T-cell (primary cell): ENCODE measurements at places on chromosomes 6 and 20.

- no peak for DNase-seq
Measured at GRCh38 chr6:81624453-81624852, 128.0 kb downstream of the TENT5A start.

- DNase-seq = no peak
Measured at GRCh38 chr20:45592574-45593189, 13.6 kb upstream of the WFDC8 start.

- no peak for DNase-seq
Measured at GRCh38 chr20:20342066-20342465, 25.8 kb upstream of the INSM1 start.

GRCh38 chr6:151112130-151112529 is 127.6 kb upstream of the AKAP12 start:
- DNase-seq = no peak

GRCh38 chr6:26105109-26105730 is 18.0 kb downstream of the HFE start:
- DNase-seq = no peak

GRCh38 chr6:17600527-17601385 is 654 bp downstream of the FAM8A1 start:
- DNase-seq = peak; percentile 31

DNA sequence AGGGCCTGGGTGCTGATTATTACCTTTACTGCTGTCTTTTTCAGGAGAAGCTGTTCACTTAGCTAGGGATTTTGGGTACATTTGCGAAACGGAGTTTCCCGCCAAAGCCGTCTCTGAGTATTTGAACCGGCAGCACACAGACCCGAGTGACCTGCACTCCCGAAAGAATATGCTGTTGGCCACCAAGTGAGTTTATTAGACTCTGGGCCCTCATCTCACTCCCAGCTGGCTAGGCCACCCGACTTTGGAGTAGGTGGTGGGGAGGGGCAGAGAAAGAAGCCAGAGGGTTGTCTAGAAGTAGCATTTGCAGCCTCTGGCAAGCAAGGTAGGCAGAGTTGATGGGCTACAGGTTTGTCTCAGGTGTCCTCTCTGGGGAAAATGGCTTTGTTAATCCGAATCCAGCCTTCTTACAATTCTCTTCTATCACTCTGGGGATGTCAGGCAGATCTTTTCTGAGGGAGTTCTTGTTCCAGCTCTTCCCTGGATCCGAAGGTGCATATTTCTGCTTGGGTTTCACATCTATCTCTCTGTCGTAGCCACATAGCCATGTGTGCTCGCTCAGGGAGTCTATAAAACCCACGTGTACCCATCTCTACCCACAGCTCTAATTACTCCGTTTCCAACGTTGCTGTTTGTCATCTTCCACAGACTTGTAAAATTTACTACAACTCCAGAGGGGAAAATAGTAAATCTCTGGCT is 21.6 kb downstream of the TFAP2B start:
- no peak for DNase-seq

- no peak for DNase-seq
Measured at GRCh38 chr6:30263734-30264133, 50.5 kb upstream of the TRIM26 start.

- no peak for DNase-seq
Measured at GRCh38 chr6:51118792-51119191, 300.1 kb downstream of the TFAP2B start.

DNA sequence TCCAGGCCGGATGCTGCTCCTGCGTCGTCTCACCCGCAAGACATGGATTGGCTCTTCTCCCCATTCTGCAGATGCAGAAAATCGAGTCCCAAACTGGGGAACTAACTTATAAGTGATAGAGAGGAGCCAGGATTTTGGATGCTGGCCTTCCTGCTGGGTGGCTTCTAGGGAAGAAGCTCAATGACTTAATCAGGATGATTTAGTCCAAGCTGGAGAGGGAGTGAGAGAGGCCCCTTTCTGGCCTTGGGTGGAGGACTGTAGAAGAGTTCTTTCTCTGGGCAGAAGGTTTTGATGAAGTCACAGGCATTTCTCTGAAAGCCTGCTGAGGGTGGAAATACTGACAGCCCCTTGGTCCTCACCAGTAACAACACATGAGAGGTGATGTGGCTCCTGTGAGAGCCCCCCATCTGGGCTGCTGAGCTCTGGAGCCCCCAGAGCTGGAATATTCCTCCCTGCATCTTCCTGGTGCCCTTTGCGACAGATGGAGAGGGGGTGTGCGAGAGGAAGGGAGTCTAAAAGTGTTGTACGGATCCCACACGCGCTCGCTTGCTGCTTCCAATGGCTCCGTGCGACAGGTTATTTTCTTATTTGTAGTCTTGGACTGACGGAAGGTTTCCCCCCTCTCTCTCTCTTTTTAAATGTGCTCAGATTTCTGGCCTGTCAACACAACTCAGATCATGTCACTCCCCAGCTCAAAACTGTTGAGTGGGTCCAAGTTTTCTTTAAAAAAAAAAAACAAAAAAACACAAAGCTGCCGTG is 3.5 kb downstream of the SIRPA start:
- DNase-seq = no peak

GRCh38 chr6:84172574-84172973 is 54.9 kb downstream of the CEP162 start:
- no peak for DNase-seq

DNA sequence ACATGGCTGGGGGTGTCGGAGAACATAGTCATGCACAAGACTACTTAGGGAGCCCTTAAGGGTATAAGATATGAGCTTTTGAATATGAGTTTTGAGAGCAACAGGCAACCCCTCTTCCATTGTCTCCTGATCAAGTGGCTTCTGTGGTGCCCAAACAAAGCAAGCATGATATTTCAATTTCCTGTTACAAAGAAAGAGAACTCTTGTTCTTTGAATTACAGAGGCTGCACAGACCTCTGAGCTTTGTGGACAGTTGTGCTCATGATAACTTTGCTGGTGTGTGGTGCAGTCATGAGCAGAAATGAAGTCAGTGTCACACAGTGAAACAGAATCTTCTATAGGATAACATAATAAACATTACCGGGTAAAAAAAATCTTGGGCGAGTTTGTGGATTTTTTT is 66.8 kb upstream of the THEMIS start:
- no peak for DNase-seq

- no peak for DNase-seq
Measured at GRCh38 chr6:151804585-151805285, 2.7 kb upstream of the ESR1 start.

GRCh38 chr6:71979911-71980310 is 93.6 kb downstream of the RIMS1 start:
- DNase-seq = no peak

DNA sequence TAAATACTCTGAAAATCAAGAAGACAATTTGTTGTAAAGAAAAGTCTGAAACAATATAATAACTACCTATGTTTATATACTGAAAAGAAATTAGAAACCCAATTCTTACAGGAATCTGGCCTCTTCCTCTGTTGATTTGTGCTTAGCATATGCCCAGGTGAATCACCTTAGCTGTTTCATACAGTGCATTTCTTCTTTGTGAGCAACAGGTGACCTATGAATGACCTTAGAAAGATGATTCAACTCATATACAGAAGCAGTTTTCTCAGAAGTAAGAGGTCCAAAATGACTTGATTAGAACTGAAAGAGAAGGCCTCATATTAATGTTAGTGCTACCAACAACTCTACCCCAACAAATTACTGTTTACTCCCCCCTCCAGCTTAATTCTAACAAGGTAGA is 419.5 kb upstream of the ID4 start:
- DNase-seq = no peak

- no peak for DNase-seq
Measured at GRCh38 chr6:161949531-161949930, 675.7 kb upstream of the AGPAT4 start.

DNA sequence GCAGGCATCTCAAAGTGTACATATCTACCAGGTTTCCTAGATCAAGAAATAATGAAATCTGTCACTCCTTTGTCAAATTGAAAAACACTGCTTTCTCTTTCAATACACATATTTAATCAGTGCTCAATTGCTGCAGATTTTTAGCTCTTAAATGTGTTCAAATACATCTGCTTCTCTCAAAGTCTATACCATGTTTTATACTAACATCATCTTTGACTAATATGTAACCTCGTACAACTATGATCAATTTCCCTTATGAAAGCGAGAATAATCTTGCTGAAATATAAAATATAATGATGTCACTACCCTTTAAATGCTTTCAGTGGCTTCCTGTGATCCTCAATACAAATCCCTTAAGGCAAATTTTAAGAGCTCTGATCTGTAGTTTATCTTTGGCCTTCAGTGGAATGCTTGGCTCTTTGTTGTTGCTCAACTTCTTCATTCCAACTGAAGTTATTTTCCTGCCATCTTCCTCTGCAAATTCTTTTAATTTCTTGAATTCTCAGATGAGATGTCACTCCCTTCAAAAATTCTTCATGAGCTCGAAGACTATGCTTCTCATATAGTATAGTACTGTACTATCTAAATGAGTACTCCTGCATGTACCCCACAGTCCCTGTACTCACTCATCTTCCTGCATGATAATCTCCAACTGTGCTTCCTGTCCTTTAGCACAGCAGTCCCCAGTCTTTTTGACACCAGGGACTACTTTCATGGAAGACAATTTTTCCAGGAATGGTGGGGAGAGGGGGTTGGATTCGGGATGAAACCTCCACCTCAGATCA is 545.1 kb upstream of the GJE1 start:
- no peak for DNase-seq

GRCh38 chr6:15378866-15379265 is 133.0 kb downstream of the JARID2 start:
- DNase-seq = no peak

DNA sequence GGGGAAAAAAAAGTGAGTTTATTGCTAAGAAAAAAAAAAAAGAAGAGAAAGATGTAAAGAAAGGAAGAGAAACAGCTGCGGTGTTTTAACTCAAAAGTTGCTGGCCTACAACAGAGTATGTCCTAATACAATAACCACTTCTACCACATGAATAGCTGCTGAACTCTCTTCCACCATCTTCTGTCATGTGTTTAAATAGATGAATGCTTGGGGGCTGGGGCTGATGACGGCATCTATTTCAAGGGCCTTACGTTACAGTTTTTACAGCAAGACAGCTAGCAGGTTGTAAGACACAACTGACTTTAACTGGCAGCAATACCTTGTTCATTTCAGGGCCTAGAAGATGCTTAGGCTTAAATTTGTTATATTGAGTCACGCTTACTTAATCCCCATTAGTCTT is 50.4 kb downstream of the MAP3K7 start:
- no peak for DNase-seq

DNA sequence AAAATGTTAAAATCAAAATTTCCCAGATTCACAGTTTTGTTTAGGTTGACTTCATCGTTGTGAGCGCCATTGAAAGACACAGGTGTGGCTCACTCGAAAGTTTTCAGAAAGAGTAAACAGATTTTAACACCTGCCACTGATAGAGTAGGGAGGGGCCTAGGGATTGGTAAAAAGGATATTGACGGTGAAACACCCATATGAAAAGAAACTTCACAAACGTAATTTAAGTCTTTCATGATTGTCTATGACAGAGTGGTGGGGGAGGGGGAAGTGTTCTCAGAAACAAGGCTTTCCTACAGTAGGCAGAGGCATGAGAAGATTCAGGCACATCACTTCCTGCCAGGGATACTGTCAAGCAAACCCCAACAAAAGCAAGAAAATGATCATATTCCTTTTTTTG is 101.4 kb downstream of the PERP start:
- peak; percentile 16 for DNase-seq

DNA sequence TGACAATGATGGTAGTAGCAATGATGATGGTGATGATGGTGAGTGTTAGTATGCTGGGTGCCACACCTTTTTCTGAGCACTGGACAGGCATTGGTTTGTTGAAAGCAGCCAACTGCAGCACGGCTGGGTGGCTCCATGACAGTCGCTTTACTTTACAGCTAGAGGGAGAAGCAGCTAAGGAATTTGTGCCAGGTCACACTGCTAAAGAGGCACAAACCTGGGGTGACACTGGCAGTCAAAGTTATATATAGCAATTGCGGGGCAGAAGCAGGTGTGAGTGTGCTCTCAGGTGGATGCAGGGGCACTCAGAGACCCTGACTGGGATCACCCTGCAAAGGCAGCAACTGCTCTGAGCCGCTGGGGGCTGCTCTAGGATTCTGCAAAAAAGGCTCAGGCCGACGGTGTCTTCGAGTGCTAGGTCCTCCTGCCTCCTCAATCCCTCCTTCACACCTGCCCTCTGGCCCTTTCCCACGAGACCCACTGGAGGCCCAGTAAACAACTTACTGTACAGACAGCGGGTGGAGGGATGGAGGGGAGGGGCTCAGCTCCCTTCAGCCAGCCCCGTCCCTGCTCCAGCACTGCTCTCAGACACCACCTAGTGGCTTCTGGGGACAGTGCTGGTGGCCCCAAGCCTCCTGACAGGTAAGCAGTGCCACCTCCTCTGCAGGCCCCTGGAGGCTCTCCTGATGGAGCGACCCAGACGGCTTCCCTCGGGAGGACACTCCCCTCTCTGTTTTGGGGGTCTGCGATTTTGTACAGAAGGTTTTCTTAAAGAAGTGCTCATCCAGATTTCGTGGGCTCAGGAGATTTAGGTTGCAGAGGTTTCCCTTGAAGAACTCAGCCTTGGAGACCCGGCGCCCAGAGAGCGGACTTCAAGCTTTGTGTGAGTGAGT is 4.4 kb upstream of the RPS21 start:
- peak; percentile 68 for DNase-seq

- DNase-seq = peak; percentile 81
Measured at GRCh38 chr6:31795616-31796298, at the start of gene VARS1. Gene VARS1 (minus strand): TSS chr6:31795752. CDS start chr6:31795217, 535 bp downstream.

- no peak for DNase-seq
Measured at GRCh38 chr6:135938576-135939207, 87.2 kb downstream of the PDE7B start.

- DNase-seq = no peak
Measured at GRCh38 chr20:32446301-32447100, 88.4 kb downstream of the ASXL1 start.

DNA sequence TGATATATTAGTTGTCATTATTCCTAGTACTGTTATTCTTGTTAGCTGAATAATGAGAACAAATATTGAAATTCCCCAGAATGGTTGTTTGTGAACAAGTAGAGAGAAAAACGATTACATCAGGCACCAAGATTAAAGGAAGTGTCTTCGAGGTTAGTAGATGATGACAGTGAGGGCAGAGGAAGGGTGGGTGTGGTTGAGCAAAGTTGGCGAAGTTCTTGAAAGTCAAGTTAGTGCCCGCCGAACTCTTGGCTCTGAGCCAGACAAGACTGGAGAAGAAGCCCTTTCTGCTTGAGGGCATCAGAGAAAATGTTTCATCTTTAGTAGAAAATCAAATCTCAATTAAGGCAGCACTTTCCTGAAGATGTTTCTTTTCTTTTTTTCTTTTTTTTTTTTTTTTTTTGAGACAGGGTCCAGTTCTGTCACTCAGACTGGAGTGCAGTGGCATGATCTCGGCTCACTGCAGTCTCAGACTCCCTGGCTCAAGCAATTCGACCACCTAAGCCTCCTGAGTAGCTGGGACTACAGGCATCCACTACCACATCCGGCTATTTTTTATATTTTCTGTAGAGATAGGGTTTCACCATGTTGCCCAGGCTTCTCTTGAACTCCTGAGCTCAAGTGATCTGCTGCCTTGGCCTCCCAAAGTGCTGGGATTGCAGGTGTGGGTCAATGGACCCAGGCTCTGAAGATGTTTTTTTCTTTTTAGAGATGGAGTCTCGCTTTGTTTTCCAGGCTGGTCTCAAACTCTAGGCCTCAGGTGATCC is 77.1 kb downstream of the SGK1 start:
- DNase-seq = peak; percentile 78

GRCh38 chr6:118485601-118486550 is 62.2 kb upstream of the PLN start:
- DNase-seq = no peak

- no peak for DNase-seq
Measured at GRCh38 chr6:158002951-158003853, 21.5 kb downstream of the SYNJ2 start.
